Left cardiac atrium (tissue), 4 donors: ENCODE measurements at places on chromosomes 1 and 21.

- DNase-seq, result no peak
These were observed 36.9 kb upstream of the HIVEP3 start for GRCh38 chr1:41955461-41956159.

DNA sequence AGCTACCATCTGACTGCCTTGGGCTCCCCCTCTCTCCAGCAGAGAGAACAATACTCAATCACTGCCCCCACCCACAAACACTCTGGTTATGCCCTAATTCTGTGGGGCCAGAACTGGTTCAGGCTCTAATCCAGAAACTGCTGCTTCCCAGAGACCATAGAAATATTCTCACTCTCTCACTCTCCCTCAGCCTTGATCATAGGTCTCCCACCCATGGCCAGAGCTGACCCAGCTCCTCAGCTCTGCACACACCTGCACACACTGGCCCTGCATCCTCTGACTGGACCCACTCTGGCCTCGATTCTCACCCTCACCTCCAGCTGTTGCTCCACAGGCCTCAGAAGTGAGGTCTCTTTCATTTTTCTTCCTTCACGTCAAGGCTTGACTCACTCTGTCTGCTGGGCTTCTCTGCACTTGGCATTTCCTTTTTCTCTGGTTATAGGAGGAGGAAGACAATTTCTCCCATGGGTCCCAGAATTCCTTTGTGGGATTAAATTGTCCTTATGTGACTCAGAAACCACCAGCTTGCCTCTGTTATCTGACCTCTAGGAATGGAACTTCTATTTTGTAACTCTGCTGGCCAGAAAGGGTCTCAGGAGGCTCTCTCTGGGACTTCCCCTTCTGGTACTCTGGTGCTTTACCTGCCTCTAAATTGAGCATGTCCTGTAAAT lies 15.6 kb upstream of the ZMYM6 start:
- no peak for DNase-seq

DNA sequence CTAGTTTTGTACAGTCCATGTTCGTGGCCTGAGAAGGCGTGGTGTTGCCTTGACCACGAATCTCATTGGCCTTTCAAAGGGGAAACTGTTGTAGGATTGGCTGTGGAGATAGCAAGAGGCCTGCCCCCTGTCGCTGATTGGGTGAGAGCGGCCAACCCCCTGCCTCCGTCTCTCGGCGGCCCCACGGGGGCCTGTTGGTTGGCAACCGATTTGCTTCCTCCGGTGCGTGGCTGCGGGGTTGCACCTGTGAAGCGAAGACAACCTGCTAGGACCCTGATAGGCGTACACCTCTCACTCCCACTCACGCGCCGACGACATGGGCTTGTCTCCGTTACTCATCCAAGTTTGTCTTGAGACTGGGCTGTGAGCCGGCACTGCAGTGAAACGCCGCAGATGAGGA lies at the start of gene UBE2U:
Gene UBE2U, plus strand, starts transcription at position 204 of the 400 bp plus-strand sequence. CDS start 428 bp downstream, outside the sequence.
- no peak for DNase-seq

DNA sequence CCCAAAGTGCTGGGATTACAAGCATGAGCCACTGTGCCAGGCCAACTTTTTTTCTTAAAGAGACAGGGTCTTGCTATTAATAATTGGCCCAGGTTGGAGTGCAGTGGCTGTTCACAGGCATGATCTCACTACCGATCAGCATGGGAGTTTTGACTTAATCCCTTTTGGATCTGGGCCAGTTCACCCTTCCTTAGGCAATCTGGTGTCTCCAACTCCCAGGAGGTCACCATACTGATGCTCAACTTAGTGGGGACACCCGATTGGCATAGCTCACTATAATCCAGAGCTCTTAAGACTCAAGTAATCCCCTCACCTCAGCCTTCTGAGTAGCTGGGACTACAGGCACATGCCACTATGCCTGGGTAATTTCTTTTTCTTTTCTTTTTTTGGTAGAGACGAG lies 64.2 kb upstream of the SCYL3 start:
- DNase-seq, result no peak

- DNase-seq, result no peak
These were observed 168.5 kb downstream of the PSMG1 start for GRCh38 chr21:39014747-39015146.

DNA sequence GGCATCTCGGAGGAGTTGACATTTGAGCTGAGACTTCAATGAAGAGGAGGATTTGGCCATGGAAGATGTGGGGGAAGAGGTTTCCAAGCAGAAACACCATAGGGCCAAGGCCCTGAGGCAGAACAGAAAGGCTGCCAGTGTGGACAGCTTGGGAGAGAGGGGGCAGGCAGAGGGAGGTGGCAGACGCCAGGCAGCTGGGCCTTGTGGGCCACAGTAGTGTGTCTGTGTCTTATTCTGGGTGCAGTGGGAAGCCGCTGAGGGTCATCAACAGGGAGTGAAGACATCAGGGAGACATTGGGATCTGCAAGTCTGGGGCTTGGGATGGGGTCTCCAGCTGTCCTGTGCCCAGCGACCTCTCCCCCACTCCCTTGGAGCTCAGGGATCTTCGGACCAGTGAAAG lies 96.8 kb downstream of the LACTBL1 start:
- DNase-seq, result no peak

DNA sequence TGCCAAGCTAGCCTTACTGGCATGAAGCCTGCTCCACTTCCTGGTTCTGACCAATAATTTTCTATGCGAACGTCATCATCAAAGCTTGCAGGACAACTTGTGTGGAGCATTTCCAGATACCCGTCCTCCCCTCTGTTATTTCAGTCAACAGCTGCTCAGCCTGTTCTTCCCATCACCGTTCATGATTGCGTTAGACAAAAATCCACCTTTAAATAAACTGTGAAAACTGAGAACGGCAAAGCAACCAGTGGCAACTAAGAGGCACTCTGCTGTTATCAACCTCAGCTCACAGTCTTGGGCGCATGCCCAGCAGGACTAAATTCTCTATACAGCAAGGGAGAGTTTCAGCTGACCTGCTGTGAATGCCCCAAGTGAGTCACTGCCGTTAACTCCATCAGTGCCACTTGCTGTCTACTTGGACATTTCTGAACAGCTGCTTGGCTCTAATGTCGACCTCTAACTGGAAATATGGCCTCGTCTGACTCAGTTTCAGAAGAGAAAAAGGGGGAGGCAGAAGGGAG lies 207.4 kb upstream of the RUNX1 start:
- peak; percentile 94 for DNase-seq

GRCh38 chr21:31720330-31720729 lies 11.6 kb downstream of the SCAF4 start:
- no peak for DNase-seq

- no peak for DNase-seq
These were observed 31.4 kb upstream of the COL6A1 start for GRCh38 chr21:45949928-45950739.

GRCh38 chr1:42462828-42463763 lies at the start of gene CCDC30:
Gene CCDC30 (plus strand): TSS chr1:42463286. CDS start chr1:42480552, 17,266 bp downstream.
- DNase-seq, result peak; percentile 98
